ENCODE measurements at places on chromosomes 4 and X. TPM values are rescaled to one million over a fixed set of nuclear protein-coding genes. Genes with fewer than 3 reads are reported as not detected.
A peak's percentile ranks its signal among the peaks of the same experiment; 100 is the strongest.

GRCh38 chrX:46957297-46957696, 45.1 kb downstream of the JADE3 start:
- DNase-seq: no peak

S100G gene
- not detected for polyA plus RNA-seq

GDPD2 gene
- polyA plus RNA-seq: 68.3 TPM

GRCh38 chr4:87882861-87883260, 50.1 kb downstream of the MEPE start:
- DNase-seq: no peak

FRG2 gene
- not detected for polyA plus RNA-seq

LIMCH1 gene
- 3.0 TPM for polyA plus RNA-seq

PDE5A gene
- polyA plus RNA-seq: 3.4 TPM

GRCh38 chrX:1661048-1661921, 46.4 kb downstream of the ASMT start:
- peak; percentile 90 for DNase-seq

- no peak for DNase-seq
These were observed 237.9 kb downstream of the ARHGAP10 start for GRCh38 chr4:147969573-147970385.

L1CAM gene
- polyA plus RNA-seq: 16.4 TPM

UGT2B10 gene
- polyA plus RNA-seq: not detected

DNA sequence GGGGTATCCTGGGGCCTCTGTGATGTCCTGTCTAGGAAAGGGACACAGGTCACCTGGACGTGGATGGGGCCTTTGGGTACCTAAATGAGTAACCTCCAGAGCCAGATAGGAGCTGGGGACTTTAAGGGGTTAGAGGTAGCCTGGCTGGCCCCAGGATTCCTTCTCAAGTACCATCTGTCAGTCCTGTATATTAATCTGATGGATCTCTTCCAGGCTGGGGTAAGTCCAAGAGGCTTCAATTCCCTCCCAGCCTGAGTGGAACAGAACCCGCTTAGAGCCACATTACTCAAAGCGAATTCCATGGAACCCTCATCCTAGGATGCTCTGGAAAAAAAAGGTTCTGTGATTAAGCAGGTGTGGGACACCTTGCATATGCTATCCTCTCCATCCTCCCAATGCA, 24.8 kb upstream of the MAP3K15 start:
- no peak for DNase-seq

GPRASP2 gene
- polyA plus RNA-seq: 8.2 TPM

FUNDC1 gene
- 13.7 TPM for polyA plus RNA-seq

DNA sequence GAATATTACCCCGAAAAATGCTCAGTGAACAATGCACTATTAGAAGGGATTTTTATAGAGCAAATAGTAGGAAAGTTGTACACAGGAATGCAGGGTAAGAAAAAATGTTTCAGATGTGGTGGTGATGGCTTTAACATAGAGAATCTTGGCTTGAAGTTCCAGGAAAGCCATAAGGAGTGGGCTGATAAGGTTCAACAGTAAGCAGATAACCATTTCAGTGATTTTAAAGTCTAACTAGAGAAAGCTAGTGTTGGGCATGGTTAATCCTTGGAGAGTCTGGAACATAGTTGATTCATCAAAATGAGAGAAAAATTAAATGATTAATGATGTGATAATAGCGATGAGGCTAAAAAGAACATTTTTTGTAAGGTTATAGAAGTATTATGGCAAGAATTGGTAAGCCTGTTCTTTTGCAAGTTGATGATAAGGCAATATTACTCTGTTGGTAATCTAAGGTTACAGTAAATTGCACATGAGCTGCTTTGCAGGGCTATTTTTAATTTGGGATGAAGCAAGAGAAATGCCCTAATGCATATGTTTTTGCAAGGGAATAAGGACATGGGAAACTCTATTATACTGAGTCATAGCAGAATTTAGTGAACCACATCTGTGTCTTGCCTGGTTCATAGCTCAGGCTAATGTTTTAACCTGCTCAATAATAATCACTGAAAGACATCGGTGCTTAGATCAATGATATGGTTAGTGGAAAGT, 44.3 kb downstream of the GALNTL6 start:
- no peak for DNase-seq

GRCh38 chr4:106671716-106672115, 303.1 kb upstream of the GIMD1 start:
- no peak for DNase-seq

GRCh38 chr4:8639777-8640720, 47.5 kb downstream of the CPZ start:
- no peak for DNase-seq

DNA sequence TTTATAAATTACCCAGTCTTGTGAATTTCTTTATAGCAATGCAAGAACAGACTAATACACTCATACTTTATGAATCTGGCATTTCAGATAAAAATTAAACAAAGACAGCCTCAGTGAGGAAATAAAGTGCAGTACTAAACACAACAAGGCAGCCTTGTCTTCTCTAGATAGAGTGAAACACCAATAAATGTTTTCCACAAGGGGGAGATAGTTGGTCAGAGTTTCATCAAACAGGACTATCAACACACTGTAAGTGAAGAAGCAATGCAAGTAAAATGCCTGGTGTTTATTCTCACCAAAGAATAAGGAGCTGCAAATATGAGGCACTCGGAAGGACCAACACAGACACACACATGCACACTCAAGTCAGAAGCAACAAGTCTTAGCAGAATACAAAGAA, 62.8 kb downstream of the FAM9B start:
- no peak for DNase-seq

- no peak for DNase-seq
These were observed 2429.7 kb downstream of the PCDH7 start for GRCh38 chr4:33149658-33150524.

DNA sequence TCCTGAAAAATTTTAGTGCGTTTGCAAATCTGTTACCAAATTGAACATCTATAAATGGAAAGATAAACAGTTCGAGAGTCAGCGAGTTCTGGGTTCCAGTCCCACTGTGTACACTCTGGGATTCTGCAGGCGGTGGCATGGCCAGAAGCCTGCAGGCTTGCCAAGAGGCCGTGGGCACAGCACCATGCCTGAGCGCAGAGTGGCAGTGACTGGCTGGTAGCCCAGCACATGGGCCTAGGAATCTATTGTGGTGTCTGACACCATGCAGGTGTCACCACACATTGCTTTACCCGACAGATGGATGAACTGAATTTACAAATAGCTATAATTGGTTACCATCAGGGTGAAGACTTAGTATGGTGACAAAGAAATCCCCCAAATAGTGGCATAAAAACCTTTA, 71.7 kb upstream of the TLR3 start:
- DNase-seq: peak; percentile 29

DNA sequence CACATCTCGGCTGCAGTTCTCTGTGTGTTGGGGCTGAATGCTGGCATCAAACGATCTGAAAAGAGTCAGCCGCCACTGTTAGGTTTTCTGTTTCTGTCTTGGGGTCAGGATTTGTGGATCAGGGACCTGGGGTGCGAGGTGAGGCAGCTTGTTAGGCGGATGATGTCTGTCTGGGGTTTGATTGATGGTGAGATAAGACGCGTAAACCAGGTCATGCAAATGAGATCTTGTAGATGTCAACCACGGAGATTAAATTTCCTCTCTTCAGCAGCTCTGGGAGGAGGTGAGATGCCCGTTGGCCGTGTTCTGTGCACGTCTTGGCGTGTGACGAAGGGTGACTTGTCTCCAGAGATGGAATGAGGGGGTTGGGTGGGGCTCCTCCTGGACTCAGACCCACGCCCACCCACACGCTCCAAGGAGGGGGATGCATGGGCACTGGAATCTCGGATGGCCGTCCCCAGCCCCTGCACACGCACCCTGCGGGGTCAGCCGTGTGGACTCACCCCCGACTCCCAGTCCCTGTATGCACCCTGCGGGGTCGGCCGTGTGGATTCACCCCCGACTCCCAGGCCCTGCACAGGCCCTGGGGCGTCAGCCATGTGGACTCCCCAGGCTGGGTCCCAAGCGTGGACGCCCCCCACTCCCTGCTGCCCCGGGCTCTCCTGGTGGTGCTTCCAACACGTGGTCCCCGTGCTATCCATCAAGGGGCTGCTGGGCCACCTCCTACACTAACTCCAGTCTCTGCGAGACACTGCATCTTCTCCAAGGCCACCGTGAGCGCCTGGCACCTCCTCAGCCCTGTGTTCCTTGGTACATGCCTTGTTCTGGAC, 16.0 kb upstream of the UVSSA start:
- DNase-seq: no peak

ZNF674 gene
- 2.0 TPM for polyA plus RNA-seq

DNA sequence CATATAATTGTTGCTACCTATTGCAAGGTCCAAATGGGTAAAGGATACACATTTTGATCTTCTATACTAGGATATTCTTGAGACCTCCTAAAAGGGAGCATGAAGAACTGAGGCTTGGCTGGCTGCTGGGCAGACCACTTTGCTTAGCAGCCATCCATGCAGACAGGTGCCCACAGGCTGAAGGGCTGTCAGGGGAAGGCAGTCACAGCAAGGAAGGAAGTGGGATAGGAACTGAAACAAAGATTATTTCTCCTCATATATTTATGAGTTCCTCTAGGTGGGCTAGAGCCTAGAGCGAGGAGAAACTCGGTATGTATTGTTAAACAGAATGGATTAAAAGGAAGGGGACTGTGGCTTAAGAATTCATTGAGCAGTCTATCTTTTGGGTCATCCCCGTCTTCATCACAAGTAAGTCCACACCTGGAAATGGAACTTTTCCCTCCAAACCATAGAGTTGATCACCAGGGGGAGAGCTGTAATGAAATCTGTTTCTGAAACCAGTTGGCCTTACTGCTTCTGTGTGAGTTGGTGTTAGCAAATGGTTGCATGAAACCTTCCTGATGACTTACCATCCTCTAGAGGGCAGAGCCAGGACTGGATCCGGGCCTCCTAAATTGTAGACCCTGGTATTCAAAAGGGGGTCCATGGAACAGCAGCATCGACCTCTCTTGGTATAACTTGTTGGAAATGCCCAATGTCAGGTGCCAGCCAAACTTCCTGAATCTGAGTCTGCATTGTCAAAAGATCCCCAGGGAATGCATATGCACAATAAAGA, 42.3 kb downstream of the AFF2 start:
- DNase-seq: no peak

DNA sequence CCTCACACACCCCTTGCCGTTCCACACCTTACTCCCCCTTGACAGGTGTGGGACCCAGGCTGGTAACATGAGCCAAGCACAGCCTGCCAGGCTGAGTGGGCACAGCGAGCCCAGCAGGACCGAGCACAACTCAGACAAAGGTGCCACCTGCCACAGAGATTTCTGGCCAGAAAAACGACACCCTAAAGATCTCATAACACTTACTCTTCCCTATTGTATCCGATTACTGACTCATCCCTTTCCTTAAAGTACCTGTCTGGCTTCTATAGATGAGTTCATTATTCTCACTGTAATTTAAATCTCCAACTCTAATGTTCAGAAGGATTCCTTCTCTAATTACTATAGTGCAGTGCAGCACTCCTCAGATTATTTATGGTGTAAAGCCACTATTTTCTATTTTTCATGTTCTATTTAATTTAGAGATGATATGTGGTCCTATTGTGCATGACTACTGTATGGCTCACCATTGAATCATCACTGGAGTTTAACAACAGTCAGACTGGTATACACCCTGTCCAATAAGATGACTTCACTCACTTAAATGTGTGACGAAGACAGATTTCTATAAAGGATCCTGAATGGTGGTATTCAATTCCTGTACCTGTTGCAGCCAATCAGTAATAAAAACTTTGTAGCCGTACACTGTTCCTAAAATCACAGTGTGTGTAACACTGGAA, 7.6 kb upstream of the SYTL5 start:
- no peak for DNase-seq

DNA sequence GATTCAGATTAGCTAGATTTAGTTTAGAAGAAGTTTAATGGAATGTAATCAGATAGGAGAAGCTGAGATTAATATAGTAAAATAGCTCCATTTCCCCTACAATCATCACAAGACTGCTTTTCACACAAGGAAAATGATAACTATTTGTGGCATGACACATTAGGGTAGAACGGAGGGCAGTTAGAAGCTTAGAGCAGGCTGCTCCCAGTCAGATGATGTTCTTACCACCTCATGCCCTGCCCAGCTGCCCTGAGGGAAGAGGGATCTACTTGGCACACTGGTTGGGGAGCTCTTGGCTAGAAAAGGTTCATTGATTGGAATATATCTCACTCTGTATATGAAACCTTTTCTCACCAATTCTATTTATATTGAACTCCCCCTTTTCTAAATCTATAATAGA, 180.7 kb upstream of the IL15 start:
- no peak for DNase-seq

RAB33A gene
- polyA plus RNA-seq: 4.6 TPM

GRCh38 chrX:110509755-110510532, 151.3 kb downstream of the RTL9 start:
- DNase-seq: no peak

IQCM gene
- polyA plus RNA-seq: not detected
